Stimulated activated CD4-positive, alpha-beta T cell treated with anti-CD3 and anti-CD28 coated beads, TNF-alpha, amount 100 ng/mL, for 24 hours (primary cell): ENCODE measurements at places on chromosomes 6 and 20.

- no peak for DNase-seq
Measured at GRCh38 chr20:1186367-1186991, 1.7 kb upstream of the TMEM74B start.

- no peak for DNase-seq
Measured at GRCh38 chr20:63070771-63071540, 64.2 kb upstream of the BHLHE23 start.

GRCh38 chr6:22101163-22101562 is 195.7 kb downstream of the PRL start:
- DNase-seq: no peak

DNA sequence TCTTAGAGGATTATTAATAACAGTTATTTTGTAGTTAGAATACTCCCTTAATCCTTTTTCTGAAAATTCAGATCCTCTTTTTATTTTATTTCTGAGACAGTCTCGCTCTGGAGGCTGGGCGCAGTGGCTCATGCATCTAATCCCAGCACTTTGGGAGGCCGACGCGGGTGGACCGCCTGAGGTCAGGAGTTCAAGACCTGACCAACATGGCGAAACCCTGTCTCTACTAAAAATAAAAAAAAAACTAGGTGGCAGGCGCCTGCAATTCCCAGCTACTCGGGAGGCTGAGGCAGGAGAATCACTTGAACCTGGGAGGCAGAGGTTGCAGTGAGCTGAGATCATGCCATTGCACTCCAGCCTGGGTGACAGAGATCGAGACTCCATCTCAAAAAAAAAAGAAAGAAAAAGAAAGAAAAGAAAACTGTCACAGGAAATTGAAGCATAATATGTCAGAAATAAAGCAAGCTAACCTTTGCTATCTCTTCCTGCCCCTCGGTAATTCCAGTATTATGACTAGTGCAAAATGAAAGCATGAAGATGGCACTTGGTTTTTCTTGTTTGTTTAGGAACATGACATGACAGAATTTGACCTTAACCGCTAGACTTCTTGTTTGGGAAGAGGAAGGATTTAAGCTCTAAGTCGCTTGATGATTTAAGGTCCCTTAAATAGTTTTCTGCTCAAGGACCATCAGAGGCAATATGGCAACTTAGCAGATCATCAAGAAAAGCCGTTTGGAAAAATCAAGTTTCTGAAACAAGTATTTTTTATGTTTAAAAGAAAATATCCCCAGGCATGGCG is 1.8 kb upstream of the RBM39 start:
- DNase-seq: no peak

- no peak for DNase-seq
Measured at GRCh38 chr6:131061041-131061750, 1.8 kb downstream of the EPB41L2 start.

DNA sequence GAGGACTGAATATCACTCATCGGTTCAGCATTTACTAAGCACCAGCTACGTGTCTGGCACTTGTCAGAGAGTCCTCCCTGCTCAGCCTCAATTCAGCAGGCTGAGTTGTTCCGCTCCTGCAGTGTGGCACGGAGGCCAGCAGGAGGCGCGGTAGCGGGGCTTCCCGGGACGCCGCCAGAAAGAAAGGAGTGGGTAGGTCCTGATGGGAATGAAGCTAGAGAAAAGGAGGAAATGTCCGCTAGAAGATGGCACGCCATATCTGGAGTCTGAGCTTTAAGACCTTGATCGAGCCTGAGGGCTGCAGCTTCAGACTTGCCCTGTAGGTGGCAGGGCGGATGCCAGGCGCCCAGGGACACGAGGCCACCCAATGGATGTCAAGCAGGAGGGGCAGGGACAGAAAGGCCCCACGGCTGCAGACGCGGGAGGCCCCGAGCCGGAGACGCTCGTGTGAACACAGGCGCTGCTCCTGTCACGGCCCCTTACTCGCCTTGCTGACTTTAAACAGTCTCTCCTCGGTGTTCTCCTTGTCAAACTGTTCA is 18.7 kb downstream of the SERPINB6 start:
- DNase-seq: peak; percentile 32

- no peak for DNase-seq
Measured at GRCh38 chr20:57810511-57811373, 100.9 kb upstream of the PMEPA1 start.

DNA sequence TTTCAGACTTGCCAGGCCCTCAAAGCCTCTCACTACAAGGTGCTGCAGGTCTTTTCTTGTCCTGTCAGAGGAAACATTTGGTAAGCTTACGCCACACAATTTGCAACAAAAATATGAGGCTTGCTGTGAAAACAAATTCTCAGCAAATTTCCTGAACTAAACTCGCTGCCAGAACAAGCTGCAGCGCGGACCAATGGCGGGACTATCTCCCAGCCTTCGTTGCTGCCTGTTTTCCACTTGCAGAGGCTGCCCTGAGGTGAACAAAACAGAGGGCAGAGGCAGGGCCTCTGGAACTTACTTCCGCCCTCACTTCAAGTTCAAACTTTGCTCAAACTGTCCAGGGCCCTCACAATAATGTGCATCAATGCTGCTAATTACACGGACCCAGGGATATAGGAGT is 12.4 kb downstream of the UQCC2 start:
- DNase-seq: no peak
